ENCODE measurements at places on chromosomes 1 and 21. TPM values are rescaled to one million over a fixed set of nuclear protein-coding genes. Genes with fewer than 3 reads are reported as not detected.
A peak's percentile ranks its signal among the peaks of the same experiment; 100 is the strongest.

ZBTB17 gene
- 24.5 TPM for polyA plus RNA-seq

INTS7 gene
- 11.5 TPM for polyA plus RNA-seq

RAB25 gene
- 1.0 TPM for polyA plus RNA-seq

CDCP2 gene
- not detected for polyA plus RNA-seq

GRCh38 chr1:99852648-99853047 is 2.5 kb downstream of the AGL start:
- no peak for DNase-seq

ZNF326 gene
- 23.9 TPM for polyA plus RNA-seq

LCE2A gene
- polyA plus RNA-seq = not detected

S100A3 gene
- 1.2 TPM for polyA plus RNA-seq

GRCh38 chr1:119330466-119331189 is 38.0 kb upstream of the HAO2 start:
- no peak for DNase-seq

DNA sequence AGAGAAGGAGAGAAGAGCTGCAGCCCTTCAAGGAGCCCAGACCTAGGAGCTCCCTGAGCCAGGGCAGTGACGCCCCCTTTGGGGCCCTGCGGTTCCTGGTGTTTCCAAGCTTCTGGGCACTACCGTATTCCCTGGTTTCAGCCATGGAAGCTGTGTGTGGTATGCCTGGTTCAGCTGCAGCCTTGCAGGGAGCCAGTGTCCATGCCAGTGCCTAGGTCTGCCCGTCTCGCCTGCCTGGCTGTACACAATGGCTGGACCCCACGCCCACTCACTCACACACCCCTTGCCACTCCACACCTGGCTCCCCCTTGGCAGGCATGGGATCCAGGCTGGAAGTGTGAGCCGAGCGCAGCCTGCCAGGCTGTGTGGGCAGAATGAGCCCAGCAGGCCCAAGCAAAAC is 87.7 kb downstream of the ADARB1 start:
- DNase-seq = no peak

CA14 gene
- polyA plus RNA-seq = 6.3 TPM

LDLRAD1 gene
- not detected for polyA plus RNA-seq

VSIG8 gene
- not detected for polyA plus RNA-seq

- DNase-seq = no peak
These were observed 85.9 kb downstream of the UROD start for GRCh38 chr1:45097944-45098343.

MARK1 gene
- 12.0 TPM for polyA plus RNA-seq

GRCh38 chr21:35927262-35927661 is 133.1 kb downstream of the SETD4 start:
- no peak for DNase-seq

DNA sequence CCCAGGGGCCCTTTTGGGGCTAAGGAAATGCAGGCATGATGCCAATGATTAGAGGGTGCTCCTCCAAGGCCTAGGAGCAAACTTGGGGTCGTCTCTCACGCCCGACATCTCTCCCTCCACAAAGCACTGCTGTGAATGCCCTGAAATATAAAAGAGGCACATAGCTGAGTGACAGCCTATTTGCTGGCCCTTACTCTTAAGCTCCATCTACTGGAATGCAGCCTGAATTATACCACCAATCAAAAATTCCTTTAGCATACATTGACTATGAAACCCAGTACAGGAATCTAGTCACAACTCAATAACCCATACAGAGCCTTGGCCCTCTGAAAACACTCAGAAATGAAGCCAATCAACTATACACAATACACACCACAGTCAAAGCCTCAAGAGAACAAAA is 105.5 kb downstream of the LRIG2 start:
- DNase-seq = no peak

ZFYVE9 gene
- polyA plus RNA-seq = 19.0 TPM

CHIA gene
- not detected for polyA plus RNA-seq

DNA sequence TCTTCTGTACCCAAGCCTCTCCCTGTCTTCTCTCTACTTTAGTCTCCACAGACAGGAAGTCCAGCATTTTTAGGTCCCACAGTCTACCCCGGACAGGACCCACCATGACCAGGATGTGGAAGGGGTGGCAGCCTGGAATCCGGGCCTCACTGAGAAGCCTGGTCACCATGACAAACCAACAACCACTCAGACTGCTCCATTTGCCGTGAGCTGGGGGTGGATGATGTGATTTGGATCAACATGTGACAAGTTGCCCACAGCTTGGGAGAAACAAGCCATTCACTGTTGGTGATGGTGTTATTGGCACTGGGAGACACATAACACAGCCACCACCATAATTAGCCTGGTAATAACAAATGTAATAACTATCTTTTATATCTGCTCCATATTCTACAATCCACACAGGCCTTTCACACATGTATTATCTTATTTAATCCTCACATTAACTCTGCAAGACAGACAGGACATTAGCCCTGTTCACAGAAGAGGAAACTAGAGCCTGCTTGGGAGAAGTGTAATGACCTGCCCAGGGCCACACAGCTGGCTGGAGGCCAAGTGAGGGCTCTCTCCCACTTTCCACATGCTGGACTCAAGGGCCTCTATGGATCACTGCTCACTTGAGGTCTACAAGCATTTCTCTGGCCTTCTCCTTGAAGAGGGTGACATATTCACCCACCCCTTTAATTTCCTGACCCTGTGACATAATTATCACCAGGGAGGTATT is 22.9 kb downstream of the MEF2D start:
- no peak for DNase-seq

NTMT2 gene
- polyA plus RNA-seq = 10.6 TPM

DNA sequence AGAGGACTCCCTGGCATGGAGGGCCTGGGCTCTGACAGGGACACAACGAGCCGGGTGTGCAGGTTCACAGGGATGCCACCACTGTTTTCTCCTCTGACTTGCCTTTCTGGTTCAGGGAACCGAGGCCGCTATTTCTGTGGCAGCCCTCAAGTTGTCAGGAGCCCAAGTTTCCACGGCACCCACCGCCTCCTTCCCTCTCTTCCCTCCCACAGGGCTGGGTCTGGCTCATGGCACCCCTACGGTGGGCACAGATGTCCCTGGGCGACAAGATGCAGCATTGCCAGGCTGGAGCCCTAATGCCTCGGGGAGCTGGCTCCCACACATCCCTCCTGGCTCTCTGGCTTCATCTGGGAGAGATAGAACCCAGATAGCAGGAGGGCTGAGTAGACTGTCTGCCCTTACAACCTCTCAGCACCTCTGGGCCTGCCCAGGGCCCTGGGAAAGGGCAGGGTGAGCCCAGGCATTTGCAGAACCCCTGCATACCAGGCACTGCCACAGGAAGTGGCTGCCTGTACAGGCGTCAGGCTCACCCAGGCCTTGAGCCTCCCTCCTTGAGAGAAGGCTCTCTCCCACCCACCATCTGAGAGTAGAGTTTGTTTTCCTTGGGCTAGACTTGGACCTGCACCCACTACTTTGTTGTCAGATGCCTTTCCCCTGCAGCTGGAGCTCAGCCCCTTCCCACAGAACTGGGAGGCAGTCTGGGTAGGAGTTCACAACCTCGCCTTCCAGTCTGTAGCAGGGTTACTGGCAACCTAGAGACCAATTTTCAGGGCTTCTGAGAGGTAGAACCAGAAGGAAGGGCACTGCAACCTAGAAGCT is 20.5 kb downstream of the KCNC4 start:
- no peak for DNase-seq

YOD1 gene
- 4.2 TPM for polyA plus RNA-seq

NBPF1 gene
- polyA plus RNA-seq = 215 TPM

DNA sequence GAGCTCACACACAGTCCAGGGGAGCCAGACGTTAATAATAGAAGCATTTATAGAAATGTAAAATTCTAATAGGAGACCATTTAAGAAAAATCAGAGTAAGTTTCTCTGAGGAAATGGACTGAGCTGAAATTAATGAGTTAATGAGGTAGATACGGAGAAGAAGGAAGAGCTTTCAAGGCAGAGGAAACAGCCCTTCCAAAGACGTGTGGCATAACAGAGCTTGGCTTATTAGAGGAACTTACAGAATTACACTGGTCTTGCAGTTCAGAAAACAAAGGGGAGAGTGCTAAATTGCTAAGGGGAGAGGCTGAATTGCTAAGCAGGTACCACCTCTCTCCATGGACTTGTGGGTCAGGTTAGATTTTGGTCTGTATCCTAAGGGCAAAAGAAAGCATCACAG is 8.2 kb upstream of the PIGK start:
- no peak for DNase-seq

GRCh38 chr1:10508511-10508951 is 33.8 kb downstream of the PEX14 start:
- no peak for DNase-seq

GRCh38 chr1:208026880-208027438 is 116.0 kb upstream of the CD34 start:
- no peak for DNase-seq

GRCh38 chr1:111992476-111992875 is 3.0 kb upstream of the KCND3 start:
- no peak for DNase-seq

GRCh38 chr1:112508278-112509004 is at the start of gene WNT2B:
WNT2B (plus strand) TSS chr1:112508965; CDS start chr1:112509263, 298 bp downstream.
- no peak for DNase-seq

DNA sequence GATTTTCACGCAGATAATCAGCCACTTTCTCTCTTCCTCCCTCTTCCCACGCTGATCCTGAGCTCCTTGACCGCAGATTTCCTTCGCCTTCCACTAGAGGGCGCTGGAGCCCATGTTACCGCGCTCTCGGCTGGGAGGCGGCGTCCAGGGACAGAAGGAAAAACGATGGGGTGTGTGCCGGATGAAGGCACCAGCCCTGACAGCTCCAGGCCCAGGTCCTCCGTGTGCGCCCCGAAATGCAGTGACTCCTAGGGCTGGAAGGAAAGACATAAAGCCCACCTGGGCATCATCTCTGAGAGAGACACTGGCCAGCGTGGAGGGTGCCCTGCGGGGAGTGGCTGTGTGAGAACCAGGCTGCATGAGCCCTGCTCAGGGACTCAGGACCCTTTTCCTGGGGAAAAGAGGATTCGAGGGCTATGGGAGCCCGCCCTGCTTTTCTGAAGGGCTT is 44.9 kb upstream of the CYP2J2 start:
- DNase-seq = peak; percentile 87

GRCh38 chr1:236110137-236110536 is 32.2 kb upstream of the GPR137B start:
- DNase-seq = no peak

DNA sequence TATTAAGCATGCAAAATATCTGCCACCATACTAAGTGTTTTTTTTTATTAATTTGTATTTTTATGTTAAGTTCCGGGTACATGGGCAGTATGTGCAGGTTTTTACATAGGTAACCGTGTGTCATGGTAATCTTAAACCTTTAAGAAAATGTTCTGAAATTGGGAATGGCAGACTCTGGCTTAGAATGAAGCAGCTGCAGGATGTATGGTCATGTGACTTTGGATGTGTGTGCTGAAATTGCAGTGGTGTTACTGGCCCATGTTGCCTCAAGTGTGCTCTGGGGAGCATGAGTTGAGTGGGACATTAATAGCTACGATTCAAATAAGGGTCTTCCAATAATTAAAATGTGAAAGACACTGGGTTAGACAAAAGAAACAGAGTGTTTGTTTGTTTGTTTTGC is 6.7 kb downstream of the GRIK1 start:
- no peak for DNase-seq

FAM72B gene
- polyA plus RNA-seq = 3.1 TPM

GRCh38 chr1:179541774-179542173 is 34.0 kb downstream of the NPHS2 start:
- DNase-seq = no peak

PAQR6 gene
- polyA plus RNA-seq = 5.2 TPM

DNA sequence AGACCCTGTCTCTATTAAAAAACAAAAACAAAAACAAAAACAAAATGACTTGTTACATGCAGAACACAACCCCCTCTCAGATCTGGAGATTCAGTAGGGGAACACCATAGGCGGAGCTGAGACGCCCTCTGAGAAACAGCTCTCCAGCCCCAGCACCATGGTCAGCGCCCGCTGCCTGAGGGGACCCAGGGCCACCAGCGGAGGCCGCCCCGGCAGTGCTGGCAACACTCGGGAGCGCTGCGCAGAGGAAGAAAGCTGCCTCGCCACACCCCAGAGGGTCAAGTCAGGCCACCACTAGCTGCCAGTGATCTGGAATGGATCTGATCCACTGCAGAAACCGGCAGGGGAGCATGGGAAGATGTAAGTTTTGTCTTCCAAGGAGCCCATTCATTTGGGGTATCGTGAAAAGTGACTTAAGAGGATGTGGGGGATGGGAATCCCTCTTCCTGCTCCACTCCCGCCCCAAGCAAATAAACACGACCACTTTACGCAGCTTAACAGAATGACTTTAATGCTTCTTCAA is 3.1 kb downstream of the ACTA1 start:
- DNase-seq = no peak

NPHP4 gene
- polyA plus RNA-seq = 5.1 TPM

GRCh38 chr1:67100833-67101232 is 33.9 kb downstream of the C1orf141 start:
- no peak for DNase-seq

CRYBG2 gene
- polyA plus RNA-seq = 0.40 TPM

DNA sequence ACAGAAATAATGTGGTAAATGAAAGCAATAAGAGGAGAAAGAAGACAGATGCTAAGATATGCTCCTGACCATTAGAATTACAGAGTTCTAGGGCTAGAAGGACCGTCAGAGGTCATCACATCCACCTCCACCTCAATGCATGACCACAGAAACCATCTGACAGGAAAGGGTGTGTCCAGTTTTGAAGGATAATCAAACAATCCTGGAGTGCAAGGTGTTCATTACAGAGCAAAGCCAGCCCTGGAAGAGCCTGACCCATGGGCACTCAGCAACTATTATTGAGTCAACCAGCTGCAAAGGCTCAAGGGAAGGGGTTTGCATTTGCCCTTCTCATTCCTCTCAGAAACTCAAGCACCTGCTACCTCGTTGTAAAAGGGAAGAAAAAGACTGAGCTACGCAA is 46.4 kb downstream of the TOR1AIP2 start:
- DNase-seq = no peak

DNA sequence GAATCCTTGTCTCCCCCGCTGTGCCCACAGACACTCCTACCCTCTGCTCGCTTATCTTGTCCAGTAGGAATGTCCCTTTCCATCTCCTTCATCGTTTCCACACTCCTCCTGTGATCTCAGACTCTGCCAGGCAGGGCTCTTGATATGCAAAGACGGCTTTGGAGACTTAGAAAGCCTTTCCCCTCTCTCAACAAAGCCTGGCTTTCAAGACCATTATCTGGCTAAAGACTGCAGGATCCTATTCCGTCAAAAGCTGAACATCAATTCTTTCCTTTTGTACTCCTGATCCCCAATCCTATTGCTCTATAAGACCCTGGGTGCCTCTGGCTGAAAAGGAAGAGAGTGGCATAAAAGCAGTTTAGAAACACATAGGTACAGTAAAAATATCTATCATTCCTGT is 63.9 kb downstream of the SDC3 start:
- DNase-seq = no peak

TLR5 gene
- 5.9 TPM for polyA plus RNA-seq

SPRR2F gene
- polyA plus RNA-seq = not detected
